ENCODE measurements at places on chromosomes 13 and 19. TPM values are rescaled to one million over a fixed set of nuclear protein-coding genes. Genes with fewer than 3 reads are reported as not detected.

GRCh38 chr13:101845245-101846020 is 393.0 kb downstream of the ITGBL1 start:
- no peak overlapping the region for H3K4me3 ChIP-seq
- no peak for DNase-seq
- no peak overlapping the region for H3K27ac ChIP-seq
- H3K27me3 ChIP-seq, result no peaks in the 10 kb centered on the region
- H3K4me1 ChIP-seq, result no peaks in the 10 kb centered on the region

DNA sequence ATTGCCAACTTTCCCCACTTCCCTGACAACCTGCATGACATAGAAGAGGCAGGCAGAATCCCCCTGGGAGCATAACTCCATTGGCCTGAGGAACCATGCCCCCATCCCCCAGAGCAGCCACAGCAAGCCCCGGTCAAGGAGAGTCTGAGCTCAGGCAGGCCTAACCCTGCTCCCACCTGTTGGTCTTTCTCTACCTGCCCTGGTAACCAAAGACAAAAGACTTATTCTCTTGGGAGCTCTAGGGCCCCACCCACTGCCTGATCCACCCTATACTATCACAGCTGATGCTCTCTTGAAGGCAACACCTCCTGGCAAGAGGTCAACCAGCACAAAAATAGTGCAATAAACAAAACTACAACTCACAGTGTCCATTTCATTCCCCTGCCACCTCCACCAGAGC is 59.3 kb downstream of the TNFSF13B start:
- no peak overlapping the region for H3K4me3 ChIP-seq
- no peak overlapping the region for H3K27ac ChIP-seq
- DNase-seq, result no peak
- H3K4me1 ChIP-seq, result no peaks in the 10 kb centered on the region
- H3K36me3 ChIP-seq, result no peaks in the 10 kb centered on the region
- no peaks in the 10 kb centered on the region for H3K27me3 ChIP-seq

Gene CRLF1
- 0.69 TPM for total RNA-seq

Gene LPAR2
- total RNA-seq, result 39.9 TPM

Gene TIMM44
- 92.4 TPM for total RNA-seq

DNA sequence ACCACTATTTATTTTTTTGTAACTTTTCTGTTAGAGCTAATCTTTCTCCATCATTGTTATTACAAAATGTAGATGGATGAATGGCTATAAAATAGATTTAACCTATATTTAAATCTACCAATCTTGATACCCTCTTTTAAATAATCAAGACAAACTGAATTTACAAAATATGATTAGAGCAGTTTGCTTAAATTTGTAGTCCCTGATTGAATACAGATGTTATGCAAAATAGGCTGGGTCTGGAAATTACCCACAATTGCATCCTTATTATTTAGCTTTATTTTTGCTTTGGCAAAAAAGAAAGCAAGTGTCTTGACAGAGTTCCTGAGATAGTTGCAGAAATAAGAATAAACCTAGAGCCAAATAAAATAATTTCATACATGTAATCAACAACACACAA is 352.8 kb downstream of the KLF12 start:
- no peak overlapping the region for H3K4me3 ChIP-seq
- H3K36me3 ChIP-seq, result no peaks in the 10 kb centered on the region
- H3K27me3 ChIP-seq, result no peaks in the 10 kb centered on the region
- H3K27ac ChIP-seq, result no peak overlapping the region
- no peak for DNase-seq
- H3K4me1 ChIP-seq, result no peaks in the 10 kb centered on the region

GRCh38 chr19:14477418-14478112 is 2.4 kb upstream of the PTGER1 start:
- H3K4me3 ChIP-seq, result no peak overlapping the region
- H3K27me3 ChIP-seq, result no peaks in the 10 kb centered on the region
- DNase-seq, result no peak
- no peaks in the 10 kb centered on the region for H3K36me3 ChIP-seq

- peak overlapping the region; percentile 72 for H3K27ac ChIP-seq
- no peaks in the 10 kb centered on the region for H3K27me3 ChIP-seq
- peak; percentile 85 for DNase-seq
- H3K4me3 ChIP-seq, result no peak overlapping the region
- H3K36me3 ChIP-seq, result peaks cover 9% of the 10 kb centered on the region
Measured at GRCh38 chr19:5031231-5032100, 62.6 kb downstream of the KDM4B start.

DNA sequence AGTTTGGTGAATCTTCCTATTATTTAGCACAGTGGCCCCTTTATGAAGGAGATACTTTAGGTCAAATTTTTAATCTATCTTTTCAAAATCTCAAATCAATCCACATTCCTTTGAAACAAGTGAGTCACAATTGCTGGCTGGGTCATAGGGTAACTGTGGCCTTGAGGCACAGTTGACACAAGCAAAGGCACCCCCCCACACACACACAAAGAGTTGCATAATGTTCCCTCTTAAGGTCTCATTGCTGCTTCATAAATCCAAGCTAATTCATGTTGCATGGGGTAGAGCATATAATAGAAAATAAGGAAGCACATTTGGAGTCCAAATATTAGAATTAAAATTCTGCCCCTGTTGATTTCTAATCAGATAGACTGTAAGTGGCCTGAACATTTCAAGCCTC is 171.5 kb downstream of the DLEU7 start:
- H3K27ac ChIP-seq, result no peak overlapping the region
- no peak overlapping the region for H3K4me3 ChIP-seq
- no peaks in the 10 kb centered on the region for H3K27me3 ChIP-seq
- no peak for DNase-seq

Gene CAMSAP3
- total RNA-seq, result 10.6 TPM

DNA sequence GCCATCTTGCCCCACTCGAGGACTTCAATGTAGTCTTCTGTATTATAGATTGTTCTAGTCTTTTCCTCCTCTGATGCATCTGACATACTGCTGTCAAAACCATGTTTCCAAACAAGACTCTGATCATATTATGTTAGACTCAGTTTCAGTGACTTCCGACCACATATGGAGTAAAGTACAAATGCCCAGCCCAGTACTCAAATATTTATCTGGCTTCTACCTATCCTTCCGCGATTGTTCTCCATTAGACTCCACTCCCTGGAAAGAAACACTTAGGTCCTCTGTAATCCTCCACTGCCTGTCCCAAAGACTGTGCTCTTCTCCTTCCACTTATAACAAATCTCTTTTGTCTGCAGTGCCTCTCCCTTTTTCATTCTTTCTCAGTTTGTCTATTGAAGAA is 439.5 kb downstream of the EFNB2 start:
- H3K4me3 ChIP-seq, result no peak overlapping the region
- no peaks in the 10 kb centered on the region for H3K36me3 ChIP-seq
- H3K27me3 ChIP-seq, result no peaks in the 10 kb centered on the region
- no peak for DNase-seq

DNA sequence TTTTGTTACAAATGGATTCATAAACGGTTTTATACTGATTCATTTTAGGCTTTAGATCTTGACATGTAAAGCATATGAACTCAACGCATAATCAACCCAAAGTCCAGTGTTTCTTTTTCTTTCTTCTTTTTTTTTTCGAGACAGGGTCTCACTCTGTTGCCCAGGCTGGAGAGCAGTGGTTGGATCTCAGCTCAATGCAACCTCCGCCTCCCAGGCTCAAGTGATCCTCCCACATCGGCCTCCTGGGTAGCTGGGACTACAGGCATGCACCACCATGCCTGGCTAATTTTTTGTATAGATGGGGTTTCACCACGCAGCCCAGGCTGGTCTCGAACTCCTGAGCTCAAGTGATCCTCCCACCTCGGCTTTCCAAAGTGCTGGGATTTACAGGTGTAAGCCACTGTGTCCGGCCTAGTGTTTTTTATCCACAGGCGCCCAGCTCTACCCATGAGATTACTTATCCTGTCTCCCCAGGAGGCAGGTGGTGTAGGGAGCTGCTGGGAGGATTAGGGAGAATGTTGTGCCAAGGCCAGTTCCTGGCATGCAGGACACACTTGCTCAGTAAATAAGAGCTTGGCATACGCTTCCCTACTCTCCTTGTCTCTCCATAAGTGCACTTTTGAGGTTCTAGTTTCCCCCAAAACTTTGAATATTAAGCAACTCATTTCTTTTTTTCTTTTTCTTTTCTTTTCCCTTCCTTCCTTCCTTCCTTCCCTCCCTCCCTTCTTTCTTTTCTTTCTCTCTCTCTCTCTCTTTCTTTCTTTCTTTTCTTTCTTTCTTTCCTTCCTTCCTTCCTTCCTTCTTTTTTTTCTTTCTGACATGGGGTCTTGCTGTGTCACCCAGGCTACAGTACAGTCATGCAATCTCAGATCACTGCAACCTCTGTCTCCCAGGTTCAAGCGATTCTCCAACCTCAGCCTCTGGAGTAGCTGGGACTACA is 4.8 kb upstream of the CEBPA start:
- no peaks in the 10 kb centered on the region for H3K36me3 ChIP-seq
- H3K27ac ChIP-seq, result no peak overlapping the region
- H3K4me3 ChIP-seq, result no peak overlapping the region

DNA sequence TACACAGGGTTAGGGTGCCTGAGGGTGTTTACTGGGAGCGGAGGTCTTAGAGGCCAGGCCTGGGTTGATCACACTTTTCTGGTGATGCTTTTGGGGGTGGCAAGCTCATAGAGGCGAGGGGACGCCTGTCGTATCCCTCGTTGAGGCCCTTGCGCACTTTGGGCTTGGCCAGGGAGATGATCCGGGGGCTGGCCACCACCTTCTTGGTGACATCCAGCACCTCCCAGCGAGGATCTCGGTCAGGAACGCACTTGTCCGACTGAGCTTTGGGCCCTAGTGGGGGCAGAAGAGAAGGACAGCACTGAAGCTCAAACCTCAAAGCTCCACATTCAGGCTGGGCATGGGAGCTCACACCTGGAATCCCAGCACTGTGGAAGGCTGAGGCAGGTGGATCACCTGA is 17.6 kb upstream of the MIER2 start:
- no peaks in the 10 kb centered on the region for H3K36me3 ChIP-seq
- DNase-seq, result no peak
- no peaks in the 10 kb centered on the region for H3K4me1 ChIP-seq

DNA sequence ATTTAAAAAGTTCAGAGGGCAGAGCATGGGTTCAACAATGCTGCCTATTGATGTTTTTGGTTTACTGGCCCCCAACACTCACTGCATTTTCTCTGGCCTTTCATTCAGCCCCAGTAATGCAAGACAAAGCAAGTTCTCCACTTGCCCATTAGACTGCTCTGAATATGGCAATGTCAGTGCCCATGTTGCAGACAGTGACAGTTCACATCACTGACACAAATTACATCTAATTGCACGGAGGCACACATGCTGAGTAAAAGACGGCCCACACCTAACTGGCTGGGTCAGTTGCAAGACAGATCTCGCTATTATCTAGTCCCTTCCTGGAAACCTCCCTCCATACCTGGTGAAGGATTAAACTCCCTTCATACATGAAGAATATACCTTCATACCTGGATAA is 54.0 kb downstream of the ENOX1 start:
- H3K27me3 ChIP-seq, result no peaks in the 10 kb centered on the region
- H3K4me1 ChIP-seq, result no peaks in the 10 kb centered on the region
- DNase-seq, result no peak
- H3K27ac ChIP-seq, result no peak overlapping the region
- H3K4me3 ChIP-seq, result no peak overlapping the region

- no peak for DNase-seq
- no peak overlapping the region for H3K4me3 ChIP-seq
- no peaks in the 10 kb centered on the region for H3K27me3 ChIP-seq
Measured at GRCh38 chr13:83204886-83205285, 677.4 kb downstream of the SLITRK1 start.

- no peak for DNase-seq
- peaks cover 6% of the 10 kb centered on the region for H3K4me1 ChIP-seq
- H3K4me3 ChIP-seq, result peak overlapping the region; percentile 70
Measured at GRCh38 chr19:48900477-48901406, 630 bp downstream of the NUCB1 start.

- H3K4me1 ChIP-seq, result no peaks in the 10 kb centered on the region
- H3K4me3 ChIP-seq, result no peak overlapping the region
- no peaks in the 10 kb centered on the region for H3K36me3 ChIP-seq
Measured at GRCh38 chr19:16038196-16038695, 38.0 kb upstream of the TPM4 start.

Gene PSG7
- total RNA-seq, result not detected

DNA sequence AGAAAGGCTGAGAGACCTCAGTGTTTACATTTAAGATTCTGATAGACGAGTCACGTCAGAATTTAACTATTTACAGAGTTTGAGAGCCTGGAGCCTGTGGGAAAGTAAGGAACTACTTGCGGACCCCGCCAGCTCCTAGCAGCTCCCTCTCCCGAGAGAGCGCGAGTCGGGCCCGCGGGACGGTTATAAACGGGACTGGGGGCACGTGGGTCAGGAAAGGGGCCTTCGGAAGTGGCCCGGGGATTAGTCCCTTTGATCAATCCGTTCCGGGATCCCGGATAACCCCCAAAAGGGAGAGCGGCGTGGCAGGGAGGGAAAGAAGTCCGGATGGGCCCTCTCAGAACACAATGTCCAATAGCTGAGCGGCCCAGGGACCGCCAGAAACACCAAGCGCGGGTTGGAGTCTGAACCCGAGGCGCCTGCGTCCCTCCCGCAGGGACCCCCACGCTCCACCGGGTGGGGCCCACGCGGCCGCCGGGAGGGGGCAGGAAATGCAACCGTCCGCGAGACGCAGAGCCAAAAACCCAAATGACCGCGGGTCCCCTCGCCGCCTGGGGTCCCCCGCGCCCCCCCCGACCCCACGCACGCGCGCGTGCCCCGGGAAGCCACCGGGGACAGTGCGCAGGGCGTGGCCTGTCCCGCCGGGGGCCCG is 3.6 kb downstream of the ZIC5 start:
- no peak overlapping the region for H3K27ac ChIP-seq
- no peak for DNase-seq
- H3K36me3 ChIP-seq, result no peaks in the 10 kb centered on the region

Gene ZNF730
- 7.8 TPM for total RNA-seq

Gene C5AR1
- not detected for total RNA-seq

GRCh38 chr13:21413013-21413412 is 46.1 kb downstream of the ZDHHC20 start:
- no peak overlapping the region for H3K27ac ChIP-seq
- no peak overlapping the region for H3K4me3 ChIP-seq
- H3K4me1 ChIP-seq, result no peaks in the 10 kb centered on the region
- no peaks in the 10 kb centered on the region for H3K27me3 ChIP-seq

Measured in cardiac muscle cell (in vitro differentiated cells and primary cell).